ENCODE measurements at places on chromosomes 7 and 10.

GRCh38 chr7:27579565-27579964 lies 83.1 kb downstream of the HIBADH start:
- no peak for DNase-seq

- DNase-seq = no peak
Observed at GRCh38 chr10:26970667-26971066, 109.9 kb upstream of the ABI1 start.

DNA sequence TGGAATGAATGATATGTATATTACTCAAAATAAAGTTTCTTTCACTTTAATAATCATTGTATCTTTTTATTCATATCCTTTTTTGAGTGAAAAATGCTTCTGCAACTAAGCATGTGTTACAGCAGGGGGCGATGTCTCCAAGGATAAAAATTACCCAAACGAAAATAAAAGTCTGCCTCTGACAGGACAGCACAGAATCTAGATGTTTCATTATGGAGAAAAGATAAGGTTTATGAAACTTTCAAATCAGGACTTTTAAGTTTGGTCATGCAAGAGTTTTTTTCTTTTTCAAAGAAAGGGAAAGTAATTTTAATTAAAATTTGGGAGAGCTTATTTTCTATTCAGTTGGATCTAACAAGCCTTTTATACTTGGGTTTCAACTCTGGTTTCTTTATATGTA lies 48.4 kb downstream of the TES start:
- peak; percentile 52 for DNase-seq

DNA sequence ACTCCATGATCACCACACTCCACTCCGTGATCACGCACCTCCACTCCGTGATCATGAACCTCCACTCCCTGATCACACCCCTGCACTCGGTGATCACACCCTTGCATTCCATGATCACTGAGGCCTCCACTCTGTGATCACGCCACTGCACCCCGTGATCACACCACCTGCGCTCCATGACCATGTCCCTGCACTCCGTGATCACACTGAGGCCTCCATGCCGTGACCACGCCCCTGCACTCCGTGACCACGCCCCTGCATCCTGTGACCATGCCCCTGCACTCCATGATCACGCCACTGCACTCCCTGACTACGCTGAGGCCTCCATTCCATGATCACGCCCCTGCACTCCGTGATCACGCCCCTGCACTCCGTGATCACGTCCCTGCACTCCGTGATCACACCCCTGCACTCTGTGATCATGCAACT lies 27.1 kb downstream of the STK32C start:
- no peak for DNase-seq

GRCh38 chr7:69605070-69605469 lies 6.8 kb downstream of the AUTS2 start:
- DNase-seq = no peak

DNA sequence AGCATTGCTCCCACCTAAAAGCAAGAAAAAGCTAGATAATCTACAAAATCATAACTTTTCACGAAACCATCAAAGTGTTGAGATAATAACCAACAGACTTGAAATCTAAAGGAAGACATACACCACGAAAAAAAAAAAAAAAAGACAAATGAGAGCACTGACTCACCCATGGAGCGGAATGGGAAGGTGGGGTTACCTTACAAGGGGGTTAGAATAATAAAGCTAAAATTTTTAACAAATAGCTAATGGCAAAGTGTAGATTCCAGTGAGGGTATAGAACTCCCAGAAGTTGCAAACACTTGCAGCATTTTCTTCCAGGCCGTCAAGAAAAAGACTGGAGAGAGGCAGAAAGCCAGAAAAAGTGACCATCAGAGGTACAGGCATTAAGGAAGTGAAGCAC lies 27.2 kb downstream of the IPMK start:
- DNase-seq = no peak

DNA sequence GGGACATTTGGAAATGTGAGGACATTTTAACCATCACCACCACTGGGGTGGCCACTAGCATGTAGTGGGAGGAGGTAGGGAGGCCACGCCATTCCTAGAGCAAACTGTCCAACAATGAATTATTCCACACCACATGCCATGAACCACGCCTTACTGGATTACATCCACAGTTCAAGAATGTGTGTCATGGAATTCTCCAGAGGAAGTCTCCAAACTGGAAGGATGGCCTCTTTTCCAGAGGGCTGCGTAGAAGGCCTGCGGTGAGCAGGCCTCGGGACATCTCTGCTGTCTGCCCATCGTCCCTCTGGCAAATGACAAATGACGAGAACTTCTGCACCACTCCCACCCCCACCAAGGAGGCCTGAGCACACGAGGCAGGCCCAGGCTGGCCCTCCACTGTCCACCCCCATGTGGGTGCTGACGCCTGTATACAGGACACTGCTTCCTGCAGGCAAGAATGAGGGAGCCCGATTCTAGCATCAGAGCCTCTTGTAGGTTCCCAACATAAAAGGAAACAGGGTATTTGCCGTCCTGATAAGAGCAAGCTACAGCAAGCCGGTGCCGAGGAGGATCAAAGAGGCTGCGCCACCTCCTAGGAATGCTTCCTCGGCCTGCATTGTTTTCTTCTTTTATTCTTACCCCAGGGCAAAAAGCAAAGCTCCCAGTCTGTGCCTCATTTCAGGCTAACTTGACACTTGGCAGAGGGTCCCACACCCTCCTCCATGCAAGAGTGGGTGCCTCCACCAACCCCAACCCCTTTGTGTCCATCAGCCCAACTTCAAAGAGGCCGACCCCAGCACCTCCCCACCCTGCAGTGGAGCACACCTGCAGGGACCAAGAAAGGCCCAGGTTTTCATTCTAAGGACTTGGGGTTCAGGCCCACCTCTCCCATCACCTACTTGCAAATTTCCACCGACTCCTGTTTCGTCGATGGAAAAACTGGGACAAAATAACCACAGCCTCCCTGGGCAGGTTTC lies 23.9 kb downstream of the TNS3 start:
- DNase-seq = no peak

GRCh38 chr10:25627606-25628005 lies 306.4 kb upstream of the MYO3A start:
- no peak for DNase-seq

- no peak for DNase-seq
Observed at GRCh38 chr7:102934701-102935100, 21.9 kb downstream of the LRRC17 start.

DNA sequence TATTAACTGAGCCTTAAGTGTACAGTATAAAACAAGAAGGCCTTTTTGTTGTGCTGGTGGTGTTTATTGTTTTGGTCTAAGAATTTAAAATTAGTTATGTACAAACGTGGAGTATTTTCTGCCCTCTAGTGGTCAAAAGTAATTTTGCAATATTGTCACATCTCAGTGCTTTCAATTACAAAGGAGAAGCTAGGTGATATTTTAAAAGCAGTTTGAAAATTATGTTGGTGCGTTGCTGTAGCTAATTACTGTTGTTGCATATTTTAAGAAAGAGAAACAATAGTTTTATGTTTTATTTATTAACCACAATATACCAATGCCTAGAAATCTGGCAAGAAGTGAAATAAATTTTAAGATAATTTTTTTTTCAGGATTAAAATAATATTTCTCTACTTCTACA lies 11.4 kb downstream of the NPVF start:
- DNase-seq = peak; percentile 49

DNA sequence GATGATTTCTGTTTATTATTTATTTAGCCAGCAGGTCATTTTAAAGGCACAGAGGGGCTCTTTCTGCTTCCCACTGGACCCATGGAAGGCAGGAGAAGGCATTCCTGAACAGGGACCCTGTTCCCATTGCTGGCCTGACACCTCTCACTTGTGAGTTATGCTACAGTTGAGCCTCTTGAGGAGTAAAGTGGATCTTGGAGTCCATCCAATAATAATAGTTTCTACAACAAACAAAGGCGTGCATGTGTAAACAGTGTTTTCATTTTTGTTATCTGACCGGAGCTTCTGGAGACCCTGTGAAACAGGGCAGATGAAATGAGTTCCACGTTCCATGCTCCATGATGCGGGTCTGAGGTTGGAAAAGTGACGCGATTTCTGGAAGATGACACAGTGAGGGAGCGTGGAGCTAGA lies 127.3 kb upstream of the HABP2 start:
- DNase-seq = no peak

- DNase-seq = peak; percentile 26
Observed at GRCh38 chr7:32506266-32507054, 11.2 kb downstream of the AVL9 start.

GRCh38 chr10:72801263-72801868 lies 92.2 kb upstream of the OIT3 start:
- no peak for DNase-seq

DNA sequence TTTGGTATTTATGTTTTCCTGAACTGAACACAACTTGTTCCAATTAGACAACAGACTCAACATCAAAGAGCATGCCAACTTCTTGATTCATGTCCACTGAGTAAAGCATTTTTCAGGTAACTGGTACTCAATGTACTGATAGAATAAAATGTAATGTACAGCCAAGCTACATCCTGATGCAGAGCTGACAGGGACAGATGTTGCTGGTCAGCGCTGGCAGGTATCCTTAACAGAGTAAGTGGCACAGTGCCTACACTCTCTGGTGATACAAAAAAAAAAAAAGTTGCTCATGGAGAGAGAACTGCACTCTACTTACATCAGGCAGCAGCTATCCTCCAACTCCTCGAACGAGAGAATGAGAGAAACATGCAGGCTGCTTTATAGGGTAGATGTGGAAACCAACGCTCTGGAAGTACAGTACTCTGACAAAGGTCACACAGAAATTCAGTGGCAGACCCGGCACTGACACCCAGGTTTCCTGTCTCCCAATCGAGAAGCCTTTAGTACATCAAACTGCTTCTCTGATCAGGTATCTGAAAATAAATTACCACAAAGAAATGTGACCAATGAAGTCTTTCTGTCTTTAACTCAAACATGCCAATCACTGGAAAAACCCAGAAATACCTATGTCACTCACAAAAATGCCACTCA lies 4.6 kb downstream of the ITGB1 start:
- DNase-seq = no peak

- DNase-seq = no peak
Observed at GRCh38 chr7:141549582-141549981, 1.6 kb upstream of the AGK start.

DNA sequence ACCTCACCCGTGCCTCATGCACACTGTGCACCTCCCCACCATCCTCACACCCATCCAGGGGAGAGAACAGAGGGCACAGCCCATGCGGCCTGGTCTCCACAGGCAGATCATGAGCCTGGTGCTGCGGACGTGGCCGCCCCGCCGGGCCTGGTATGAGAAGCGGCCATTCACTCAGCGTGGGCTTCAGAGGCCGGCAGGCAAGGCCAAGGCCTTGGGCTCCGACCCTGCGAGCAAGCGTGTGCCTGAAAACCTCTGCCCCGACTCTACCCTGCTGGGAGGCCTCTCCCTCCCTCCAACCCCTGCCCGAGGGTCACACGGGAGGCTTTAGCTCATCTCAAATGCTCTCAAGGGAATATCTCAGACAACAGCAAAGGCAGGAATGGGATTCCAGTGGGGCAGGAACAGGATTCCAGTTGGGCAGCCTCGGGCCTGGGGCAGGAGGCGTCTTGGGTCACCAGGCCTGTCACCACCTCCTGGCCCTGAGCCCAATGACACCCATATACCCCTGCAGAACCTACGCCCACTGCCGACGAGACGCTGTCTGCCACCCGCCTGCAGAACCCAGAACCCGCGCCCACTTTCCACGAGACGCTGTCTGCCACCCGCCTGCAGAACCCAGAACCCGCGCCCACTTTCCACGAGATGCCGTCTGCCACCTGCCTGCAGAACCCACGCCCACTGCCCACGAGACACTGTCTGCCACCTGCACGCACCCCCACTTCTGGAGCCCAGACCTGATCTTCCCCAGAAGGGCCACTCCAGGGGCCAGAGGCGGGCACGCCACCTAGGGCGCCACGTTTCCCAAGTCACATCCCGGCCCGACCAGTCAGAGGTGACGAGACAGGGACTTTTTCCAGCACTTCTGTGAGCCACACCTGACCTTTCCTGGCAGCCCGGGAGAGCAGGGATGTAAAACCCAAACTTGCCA lies 38.9 kb downstream of the ADAP1 start:
- DNase-seq = no peak

- peak; percentile 82 for DNase-seq
Observed at GRCh38 chr7:149872419-149873073, 1.2 kb upstream of the ATP6V0E2 start.

DNA sequence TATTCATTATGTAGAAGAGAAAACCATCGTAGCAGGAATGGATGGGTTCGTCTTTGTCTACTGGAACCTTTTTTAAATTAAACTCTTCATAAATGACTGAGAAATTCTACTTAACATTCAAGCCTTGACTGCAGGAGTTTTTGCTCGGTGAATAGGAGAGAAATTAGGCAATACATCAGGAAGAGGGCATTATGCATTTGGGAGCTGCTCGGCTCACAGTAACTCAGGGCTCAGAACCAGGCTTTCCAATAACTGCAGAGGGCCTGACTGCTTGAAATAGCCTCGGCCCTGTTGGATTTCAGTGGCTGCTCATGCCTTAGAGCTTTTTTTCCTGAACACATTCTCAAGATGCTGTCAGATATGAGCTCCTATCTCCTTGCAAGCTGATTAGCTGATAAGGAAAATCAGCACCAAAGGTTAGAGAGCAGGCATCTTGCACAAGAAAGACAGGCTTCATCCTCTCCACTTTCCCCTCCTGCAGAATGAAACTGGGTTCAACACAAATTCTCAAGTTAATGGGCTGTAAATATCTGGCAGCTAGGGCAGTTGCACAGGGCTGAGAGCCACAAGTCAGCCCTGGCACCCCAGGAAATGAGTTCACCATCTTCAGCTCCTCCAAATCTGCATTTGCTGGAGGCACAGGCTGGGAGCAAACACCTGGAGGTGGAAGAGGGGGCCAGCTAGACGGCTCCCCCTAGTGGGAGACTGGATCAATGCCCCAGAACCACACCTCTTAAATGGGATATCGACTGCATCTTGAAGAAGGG lies 24.3 kb downstream of the TECTB start:
- peak; percentile 37 for DNase-seq

GRCh38 chr10:62993121-62993520 lies 140.0 kb upstream of the NRBF2 start:
- no peak for DNase-seq

DNA sequence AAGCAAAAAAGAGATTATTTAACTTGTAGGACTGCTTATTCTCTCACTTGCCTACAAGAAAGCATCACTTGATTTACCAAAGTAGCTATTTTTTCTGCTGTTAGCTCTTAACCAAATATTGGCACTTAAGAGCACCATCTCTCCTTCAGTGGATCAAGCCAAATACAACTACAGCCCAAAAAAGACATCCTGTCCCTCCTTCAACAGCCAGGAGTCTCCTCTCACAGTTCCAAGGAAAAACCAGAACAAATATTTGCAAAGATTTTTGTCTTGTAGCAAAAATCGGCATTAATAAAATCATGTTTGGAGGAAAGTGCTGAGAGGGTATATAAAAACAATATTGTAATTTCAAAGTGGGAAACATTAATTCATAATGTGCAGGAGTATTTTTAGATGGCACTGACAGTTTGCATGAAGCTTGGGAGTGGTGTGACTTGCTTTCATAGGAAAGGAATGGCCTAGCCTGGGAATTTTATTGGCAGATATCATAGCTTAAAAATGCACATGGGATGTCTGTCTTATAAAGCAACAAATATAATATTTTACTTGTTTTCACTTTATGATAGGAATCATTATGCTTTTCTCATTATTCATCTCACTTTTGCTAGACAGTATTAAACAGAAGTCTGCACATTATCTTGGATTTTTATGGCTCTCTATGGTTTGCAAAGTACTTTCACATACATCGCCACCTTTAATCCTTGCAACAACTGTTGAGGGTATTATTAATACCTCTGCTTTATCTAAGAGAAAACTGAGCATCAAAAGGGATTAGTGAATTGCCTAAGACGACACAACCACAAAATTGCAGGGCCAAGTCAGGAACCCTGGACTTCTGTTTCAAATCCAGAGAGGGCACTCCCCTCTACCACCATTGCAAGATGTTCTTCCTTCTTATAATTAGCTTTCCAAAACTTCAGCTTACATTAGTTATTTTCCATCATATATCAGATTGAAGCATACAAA lies 103.5 kb downstream of the AGMO start:
- no peak for DNase-seq
